Activated T-helper 1 cell treated with anti-CD3 and anti-CD28 coated beads, Interleukin-2, amount 50 U/mL, for 16 hours (primary cell): ENCODE measurements at places on chromosomes 2 and 18.

GRCh38 chr2:84808279-84808678, 72.6 kb downstream of the TRABD2A start:
- DNase-seq = no peak

DNA sequence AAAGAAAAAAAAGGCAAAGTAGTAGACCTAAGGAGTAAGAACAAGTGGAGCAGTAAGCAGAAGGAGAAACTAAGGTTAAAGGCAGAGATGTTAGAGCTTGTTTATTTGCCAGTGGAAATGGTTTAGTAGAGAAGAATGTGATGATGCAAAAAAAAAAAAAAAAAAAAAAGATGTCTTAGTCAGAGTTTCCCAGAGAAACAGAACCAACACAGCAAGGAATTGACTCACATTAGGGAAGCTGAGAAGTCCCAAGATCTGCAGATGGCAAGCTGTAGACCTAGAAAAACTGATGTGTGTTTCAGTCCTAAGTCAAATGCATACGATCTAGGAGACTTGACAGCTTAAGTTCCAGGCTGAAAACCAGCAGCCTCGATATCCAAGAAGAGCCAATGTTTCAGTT, 1548.8 kb upstream of the LRRTM1 start:
- DNase-seq = no peak

GRCh38 chr2:171852366-171852888, 41.6 kb downstream of the SLC25A12 start:
- no peak for DNase-seq

DNA sequence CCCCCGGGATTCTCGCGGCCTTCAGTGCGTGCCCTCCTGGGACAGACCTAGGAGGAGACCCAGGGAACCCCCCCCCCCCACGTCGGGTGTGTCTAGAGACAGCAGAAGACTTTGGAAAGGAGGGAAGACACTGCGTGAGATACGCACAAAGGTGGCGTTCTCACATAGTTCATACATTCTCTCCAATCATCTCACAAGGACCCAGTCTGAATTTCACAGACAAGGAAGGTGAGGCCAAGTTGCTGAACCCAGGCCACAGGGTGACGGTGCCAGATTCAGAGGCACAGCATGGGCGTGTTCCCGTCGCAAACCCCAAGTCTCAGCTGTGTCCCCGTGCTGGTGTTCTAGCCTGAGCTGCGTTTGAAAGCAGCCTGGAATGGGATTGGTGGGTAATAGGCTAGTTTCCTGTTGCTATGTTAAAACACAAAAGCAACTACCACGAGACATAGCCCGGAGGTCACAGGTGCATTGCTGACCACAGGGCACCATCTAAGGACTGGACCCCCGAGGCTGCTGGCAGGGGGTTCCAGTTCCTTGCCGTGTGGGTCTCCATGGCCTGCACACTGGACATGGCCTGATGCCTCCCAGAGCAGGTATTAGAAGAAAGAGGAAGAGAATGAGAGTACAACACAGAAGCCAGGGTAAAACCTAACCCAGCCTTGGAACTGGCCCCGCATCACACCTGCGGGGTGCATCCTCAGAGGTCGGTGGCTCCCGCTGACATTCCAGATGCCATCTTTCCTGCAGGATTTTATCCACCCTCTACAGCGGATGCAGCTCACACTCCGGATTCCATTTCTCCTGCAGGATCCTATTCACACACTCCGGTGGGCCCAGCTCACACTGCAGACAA, 1.1 kb upstream of the PXDN start:
- DNase-seq = no peak

GRCh38 chr2:104472076-104472475, 381.8 kb upstream of the POU3F3 start:
- no peak for DNase-seq

GRCh38 chr2:54482715-54483114, 26.6 kb downstream of the SPTBN1 start:
- DNase-seq = no peak

DNA sequence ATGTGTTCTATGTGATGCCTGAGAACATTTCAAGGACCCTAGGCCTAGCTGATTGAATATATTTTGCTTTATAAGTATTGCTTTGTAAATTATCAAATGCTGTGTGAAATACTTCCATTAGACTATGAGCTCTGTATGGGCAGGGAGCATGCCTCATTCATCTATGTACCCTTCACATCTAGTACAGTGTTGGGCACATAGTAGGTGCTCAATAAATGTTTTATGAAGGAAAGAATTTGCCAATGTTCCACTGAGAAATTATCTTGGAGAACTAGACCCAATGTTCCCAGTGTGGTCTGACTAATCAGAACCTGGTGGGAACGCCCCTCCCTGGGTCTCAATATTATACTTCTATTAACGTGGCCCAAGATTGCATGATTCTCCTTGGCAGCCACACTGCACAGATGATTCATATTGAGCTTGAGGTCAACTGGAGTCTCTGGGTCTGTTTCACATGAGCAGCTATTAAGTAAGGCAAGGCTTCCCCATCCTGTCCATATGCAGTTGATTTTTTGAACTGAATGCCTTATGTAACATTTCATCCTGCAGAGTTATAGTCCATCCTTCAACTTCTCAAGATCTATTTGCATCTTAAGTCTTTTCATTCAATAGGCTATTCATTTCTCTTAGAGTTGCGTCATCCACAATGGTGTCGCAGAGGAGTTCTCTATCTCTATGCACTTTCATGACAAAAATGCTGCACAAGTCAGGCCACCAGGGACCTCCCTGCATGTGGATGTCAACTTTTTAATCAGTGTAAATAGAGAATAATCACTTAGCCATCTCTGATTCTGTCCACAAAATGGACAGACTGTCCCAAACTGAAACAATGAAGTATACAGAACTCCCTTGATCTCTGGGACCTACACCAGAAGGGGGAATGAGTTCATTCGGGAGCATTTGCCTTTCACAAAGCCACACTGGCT, 257.6 kb downstream of the CYP26B1 start:
- DNase-seq = no peak

DNA sequence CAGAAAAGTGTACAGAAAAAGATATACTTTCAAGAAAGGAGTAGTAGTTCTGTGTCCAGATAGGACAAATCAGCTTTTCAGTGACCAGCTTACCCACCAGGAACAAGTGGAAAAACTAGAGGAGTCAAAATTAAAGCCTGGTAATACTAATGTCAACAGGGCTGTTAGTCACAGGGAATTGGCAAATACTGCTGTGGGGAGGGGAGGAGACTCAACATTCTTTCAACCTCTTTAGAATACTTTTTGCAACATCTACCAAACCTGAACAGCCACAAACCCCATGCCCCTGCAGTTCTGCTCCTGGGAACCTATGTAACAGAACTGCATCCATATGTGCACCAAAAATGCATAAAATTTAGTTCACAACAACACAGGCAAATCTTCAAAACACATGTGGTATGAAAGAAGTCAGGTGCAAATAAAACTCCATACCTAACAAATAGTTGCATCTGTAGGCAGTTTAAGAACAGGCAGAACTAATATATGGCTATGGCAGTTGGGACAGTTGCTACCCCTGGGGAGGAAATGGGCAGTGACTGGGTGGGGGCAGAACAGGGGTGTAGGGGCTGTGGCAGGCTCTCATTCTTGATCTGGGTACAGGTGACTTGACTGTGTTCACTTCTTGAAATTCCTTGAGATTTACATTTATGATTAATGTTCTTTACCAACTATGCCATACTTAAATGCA, 9.7 kb downstream of the CMPK2 start:
- DNase-seq = no peak

GRCh38 chr2:217008794-217009193, 148.9 kb upstream of the TNP1 start:
- DNase-seq = no peak

DNA sequence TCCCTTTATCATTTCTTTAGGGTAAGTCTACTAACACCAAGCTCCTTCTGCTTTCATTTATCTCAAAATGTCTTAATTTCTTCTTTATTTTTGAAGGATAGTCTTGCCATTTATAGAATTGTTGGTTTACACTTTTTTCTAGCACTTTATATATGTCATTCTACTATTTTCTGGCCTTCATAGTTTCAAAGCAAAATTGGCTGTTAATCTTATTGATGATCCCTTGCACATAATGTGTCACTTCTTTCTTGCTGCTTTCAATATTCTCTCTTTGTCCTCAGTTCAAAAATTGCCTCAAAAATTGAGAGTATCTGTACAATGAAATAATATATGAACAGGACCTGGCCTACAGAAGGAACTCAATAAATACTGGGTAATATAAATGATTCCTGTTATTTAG, 7.9 kb upstream of the TANK start:
- DNase-seq = no peak

DNA sequence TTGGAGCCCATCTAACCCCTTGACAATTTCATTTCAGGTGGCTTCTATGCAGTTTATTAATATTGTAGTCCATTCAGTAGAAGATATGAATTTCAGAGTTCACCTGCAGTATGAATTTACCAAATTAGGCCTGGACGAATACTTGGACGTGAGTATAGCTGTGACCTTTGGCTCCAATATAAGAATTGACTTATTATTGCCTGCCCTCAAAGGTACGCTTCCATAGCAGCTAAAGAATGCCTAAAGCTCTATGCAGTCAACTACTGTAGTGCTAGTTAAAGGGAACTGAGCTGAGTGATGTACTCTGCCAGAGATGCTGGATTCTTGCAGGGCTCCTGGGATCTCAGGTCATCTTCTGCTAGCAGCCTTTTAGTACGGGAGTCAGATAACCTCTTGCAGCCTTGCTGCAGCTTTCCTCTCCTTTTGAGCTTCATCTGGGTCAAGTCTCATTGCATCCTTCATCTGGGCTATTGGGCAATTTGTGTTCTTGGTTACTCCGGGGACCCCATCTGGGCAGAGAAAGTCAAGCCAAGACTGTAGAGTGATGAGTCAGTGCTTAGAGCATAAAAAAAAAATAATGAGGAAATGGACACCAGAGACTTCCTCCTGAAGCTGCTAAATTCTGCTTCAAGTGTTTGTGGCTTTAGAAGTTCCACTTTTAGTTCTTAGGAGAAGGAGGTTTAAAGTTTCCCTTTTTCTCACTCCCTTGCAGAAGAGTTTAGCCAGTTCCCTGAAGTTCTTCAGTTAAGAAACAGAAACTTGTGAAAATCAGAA, 105.6 kb downstream of the PRPF40A start:
- no peak for DNase-seq
